ENCODE measurements at places on chromosomes 1 and 21.

DNA sequence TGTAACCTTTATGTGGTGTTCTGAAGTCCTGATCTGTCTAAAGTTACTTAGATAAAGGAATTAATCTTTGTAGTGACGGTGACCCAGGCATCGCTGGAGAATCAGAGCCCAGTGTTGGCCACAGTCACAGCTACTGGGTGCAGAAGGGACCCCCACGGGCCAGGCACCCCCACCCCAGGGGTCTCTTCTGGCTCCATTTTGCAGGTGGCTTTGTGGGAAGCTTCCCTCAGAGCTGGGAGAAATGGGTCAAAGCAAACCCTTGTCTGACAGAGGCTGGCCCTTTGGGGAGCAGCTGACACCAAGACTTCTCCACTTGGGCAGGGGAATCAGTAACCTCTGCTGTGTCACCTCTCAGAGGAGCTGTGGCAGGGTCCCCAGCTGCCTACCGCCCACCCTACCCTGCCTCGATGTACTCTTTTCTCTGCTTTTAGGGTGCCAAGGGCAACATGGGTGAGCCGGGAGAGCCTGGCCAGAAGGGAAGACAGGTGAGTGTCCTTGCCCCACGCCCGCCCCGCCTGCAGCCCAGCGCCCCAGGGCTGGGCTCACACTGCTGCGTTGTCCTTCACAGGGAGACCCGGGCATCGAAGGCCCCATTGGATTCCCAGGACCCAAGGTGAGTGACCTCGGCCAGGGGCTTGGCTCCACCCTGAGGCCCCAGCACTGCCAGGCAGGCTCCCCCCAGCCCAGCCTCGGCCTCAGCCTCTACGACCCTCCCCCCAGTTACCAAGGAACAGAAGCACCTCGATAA lies 17.7 kb downstream of the COL6A2 start:
- DNase-seq, result peak; percentile 50

DNA sequence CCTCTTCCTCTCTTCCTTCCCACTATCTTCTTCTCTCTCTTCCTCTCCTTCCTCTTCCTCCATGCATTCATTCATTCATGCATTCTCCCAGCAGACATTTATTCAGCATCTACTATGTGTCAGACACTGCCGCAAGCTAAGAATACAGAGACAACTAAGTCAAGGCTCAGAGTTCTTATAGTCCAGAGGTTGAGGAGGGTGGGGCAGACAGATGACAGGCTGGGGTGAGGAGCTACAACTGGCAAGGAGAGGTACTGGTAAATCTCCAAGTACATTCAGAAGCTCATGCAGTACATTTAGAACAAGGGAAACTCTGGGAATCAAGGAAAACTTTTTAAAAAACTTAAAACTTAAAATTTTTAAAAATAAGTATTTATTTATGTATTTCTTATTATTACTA lies 56.4 kb upstream of the FMOD start:
- no peak for DNase-seq

- no peak for DNase-seq
Measured at GRCh38 chr21:44872649-44873355, 688 bp downstream of the PTTG1IP start.

- DNase-seq, result no peak
Measured at GRCh38 chr21:27528697-27529096, 561.8 kb upstream of the ADAMTS5 start.

GRCh38 chr1:26959722-26960624 lies at the start of gene KDF1:
TSS of gene KDF1 (minus strand) at chr1:26960468. CDS start at chr1:26952380, 8,088 bp downstream.
- no peak for DNase-seq

DNA sequence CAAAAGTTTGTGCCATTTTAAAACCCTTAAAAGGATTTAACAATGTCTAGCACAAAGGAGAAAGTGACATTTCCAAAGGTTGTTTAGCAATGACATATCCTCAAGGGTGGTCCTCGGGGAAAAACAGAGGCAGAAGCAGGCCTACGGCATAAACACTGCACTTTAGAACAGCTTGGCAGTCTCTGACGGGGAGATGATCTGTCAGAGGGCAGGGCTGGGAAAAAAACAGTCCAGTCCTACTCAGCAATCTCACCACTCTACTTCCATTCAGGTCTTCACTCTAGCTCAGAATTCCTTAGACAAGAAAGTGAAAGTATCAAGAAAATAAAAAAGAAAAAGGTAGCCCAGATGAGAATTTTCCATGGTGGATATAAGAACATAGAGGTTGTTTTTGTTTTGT lies 4.1 kb downstream of the CRYZ start:
- no peak for DNase-seq

DNA sequence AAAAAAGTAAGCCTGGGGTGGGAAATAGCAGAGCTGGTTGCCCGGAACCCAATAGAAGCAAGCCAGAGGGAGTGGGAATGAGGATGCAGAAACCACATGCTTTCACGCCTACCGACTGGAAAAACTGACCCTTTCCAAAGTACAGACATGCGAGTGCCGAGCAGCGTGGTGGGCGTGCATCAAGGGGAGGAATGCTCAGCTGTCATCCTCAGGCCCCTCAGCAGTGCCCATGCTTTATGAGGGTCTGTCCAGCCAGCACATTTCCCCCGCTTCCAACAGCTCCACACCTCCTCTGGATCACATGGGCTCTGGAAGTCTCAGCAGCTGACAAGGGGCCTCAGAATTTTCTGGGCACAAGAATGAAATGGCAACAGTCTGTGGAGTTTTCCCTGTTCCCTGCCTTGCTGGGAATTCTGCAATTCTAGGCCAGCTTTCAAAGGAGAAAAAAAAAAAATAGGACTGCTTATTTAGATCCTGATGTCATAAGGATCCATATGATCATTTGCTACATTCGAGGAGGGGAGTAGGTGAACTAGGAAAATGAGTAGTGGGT lies 19.1 kb upstream of the IKBKE start:
- DNase-seq, result no peak

DNA sequence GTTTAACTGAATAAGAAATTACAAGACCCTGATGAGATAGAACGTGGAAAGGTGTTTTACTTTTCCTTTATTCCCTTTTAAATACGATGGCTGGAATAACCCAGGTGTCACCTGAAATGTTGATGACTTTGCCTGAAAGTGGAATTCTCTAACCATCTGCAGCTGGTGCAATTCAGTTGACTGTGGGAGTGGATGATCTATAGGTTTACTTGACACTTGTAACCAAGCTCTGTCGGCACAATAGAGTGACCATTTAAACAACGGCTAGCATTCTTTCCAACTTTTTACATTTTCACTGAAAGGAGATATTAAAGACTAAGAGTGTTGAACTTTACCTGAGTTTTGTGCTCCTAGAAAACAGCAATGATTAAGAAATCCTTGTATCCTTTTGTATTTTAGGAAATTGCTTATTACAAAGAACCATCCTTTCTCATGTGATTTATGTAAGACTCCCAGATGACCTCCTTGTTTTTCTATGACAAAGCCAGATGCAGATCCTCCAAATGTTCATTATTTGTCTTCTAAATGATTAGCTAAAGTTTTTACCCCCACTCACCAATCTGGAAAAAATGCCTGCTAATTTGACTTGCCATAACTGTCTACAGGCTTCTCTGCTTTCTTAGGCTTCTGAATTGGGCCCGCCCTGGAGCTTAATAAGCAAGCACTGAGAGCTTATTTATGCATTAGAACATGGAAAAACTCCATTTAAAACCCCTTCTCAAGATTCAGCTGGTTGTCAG lies 129.5 kb upstream of the LRRC7 start:
- DNase-seq, result no peak

GRCh38 chr1:150562446-150563339 lies 13.5 kb downstream of the ADAMTSL4 start:
- peak; percentile 88 for DNase-seq

DNA sequence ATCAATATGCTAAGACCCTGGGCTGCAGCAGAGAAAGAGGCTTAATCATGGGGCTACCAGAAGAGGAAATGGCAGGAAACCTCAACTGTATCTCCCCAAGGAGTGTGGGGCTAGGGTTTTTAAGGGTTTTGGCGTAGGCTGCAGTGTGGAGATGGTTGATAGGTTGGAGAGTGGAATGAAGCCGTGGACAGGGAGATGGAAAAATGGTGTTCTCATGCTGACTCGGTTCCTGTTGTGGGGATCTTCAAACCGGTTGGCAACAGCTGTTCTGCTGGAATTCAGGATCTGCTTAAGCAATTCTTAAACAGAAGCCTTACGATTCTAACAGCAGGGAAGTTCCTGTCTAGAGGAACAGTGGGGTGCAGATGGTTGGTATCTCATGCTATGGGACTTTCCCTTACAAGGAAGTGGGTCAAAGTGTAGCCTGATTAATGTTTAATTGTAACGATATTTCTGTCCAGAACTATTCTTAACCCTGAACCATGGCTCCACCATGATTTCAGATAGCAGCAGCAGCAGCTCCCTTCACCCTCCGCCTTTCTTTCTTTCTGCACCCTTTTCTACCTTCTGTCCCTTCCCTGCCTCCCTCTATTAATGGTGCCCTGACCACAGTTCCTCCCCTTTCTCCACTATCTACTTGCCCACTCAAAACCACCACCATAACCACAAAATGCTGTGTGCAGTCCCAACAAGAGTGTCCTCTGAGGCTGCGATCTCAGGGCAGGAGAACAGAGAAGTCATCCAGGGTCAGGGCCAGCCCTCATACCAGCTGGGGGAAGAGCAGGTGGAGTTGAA lies 30.8 kb downstream of the RSPH1 start:
- no peak for DNase-seq

GRCh38 chr1:27779122-27779521 lies 6.1 kb downstream of the STX12 start:
- DNase-seq, result no peak

Data from natural killer cell treated with Interleukin-12 subunit alpha and Interleukin-12 subunit beta and Interleukin-15 and Interleukin-18, amount 100 ng/mL, for 72 hours (primary cell).